ENCODE measurements at places on chromosomes 5 and 9.

DNA sequence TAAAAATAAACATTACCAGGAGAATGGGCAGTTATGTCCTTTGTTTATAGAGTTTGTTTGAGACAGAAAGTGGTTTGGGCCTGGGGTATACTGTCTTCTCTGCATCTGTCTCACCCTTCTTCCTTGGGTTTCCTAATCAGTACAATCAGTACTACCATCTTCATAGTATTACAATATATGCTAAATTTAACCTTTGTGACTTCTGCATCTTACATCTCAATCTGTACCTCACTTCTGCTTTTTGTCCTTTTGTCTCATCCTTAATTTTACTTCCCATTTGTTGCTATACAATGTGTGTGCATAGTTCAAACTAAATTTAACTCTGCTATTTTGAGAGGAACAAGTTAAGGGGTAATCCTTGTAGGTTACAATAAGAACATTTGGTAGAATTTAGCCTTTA lies 19.6 kb downstream of the FBXO38 start:
- H3K4me1 ChIP-seq, result no peaks in the 10 kb centered on the region
- peaks cover 36% of the 10 kb centered on the region for H3K36me3 ChIP-seq
- H3K27me3 ChIP-seq, result no peaks in the 10 kb centered on the region
- DNase-seq, result no peak
- no peak overlapping the region for H3K4me3 ChIP-seq

GRCh38 chr9:82106536-82106935 lies 118.0 kb downstream of the SPATA31D1 start:
- no peak for DNase-seq
- H3K36me3 ChIP-seq, result no peaks in the 10 kb centered on the region
- no peak overlapping the region for H3K4me3 ChIP-seq
- H3K27ac ChIP-seq, result no peak overlapping the region

GRCh38 chr5:150584556-150585335 lies 55.7 kb upstream of the SYNPO start:
- H3K27me3 ChIP-seq, result no peaks in the 10 kb centered on the region
- H3K36me3 ChIP-seq, result no peaks in the 10 kb centered on the region
- no peak overlapping the region for H3K27ac ChIP-seq
- no peak for DNase-seq

DNA sequence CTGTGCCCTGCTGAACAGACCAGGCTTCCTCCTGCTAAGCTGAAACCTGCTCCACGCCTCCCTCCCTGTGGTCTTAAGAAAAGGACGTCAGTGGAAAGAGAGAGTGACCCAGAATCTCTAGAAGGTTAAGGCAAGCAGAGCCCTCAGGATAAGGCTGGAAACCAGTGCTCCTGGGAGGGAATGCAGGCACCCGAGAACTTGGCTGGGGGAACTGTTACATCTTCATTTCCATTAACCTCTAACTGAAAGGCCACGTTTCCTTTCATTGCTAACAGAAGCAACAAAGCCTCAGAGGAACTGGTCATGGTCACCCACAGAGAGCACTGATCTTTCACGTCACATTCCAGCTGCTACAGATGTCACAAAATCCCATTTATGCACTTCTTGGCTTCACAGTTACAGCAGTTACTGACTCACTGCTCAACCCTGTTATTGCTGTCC lies 26.1 kb upstream of the AKNA start:
- H3K27me3 ChIP-seq, result no peaks in the 10 kb centered on the region
- H3K36me3 ChIP-seq, result no peaks in the 10 kb centered on the region
- peaks cover 13% of the 10 kb centered on the region for H3K4me1 ChIP-seq

GRCh38 chr9:113585085-113585442 lies 121.5 kb downstream of the RGS3 start:
- H3K36me3 ChIP-seq, result peaks cover 20% of the 10 kb centered on the region
- no peaks in the 10 kb centered on the region for H3K27me3 ChIP-seq
- H3K4me3 ChIP-seq, result no peak overlapping the region
- no peak for DNase-seq
- peak overlapping the region; percentile 98 for H3K27ac ChIP-seq
